ENCODE measurements at places on chromosomes 6 and 20.

GRCh38 chr6:40510442-40510841 lies 76.7 kb downstream of the LRFN2 start:
- DNase-seq: no peak

GRCh38 chr20:10653599-10654249 lies 20.1 kb downstream of the JAG1 start:
- peak; percentile 92 for DNase-seq

GRCh38 chr6:66605011-66605410 lies 898.0 kb upstream of the EYS start:
- DNase-seq: peak; percentile 74

- DNase-seq: peak; percentile 68
Observed at GRCh38 chr6:128899341-128900050, 16.6 kb downstream of the LAMA2 start.

- no peak for DNase-seq
Observed at GRCh38 chr6:130216620-130217019, 6.1 kb downstream of the SAMD3 start.

DNA sequence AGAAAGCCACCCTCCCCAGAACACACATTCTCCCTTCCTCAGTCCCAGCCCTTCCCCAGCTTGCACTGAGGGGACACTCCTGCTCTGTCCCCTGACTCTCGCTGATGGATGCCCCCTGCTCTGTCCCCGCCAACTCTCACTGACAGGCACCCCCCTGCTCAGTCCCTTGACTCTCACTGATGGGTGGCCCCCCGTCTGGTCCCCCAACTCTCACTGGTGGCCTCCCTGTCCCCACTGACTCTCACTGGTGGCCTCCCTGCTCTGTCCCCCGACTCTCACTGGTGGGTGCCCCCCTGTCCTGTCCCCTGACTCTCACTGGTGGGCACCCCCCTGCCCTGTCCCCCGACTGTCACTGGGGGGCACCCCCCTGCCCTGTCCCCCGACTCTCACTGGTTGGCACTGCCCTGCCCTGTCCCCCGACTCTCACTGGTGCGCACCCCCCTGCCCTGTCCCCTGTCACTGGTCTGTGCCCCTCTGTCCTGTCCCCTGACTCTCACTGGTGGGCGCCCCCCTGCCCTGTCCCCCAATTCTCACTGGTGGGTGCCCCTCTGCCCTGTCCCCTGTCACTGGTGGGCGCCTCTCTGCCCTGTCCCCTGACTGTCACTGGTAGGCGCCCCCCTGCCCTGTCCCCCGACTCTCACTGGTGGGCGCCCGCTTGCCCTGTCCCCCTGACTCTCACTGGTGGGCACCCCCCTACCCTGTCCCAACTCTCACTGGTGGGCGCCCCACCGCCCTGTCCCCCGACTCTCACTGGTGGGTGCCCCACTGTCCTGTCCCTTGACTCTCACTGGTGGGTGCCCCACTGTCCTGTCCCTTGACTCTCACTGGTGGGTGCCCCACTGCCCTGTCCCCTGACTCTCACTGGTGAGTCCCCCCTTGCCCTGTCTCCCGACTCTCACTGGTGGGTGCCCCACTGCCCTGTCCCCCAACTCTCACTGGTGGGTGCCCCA lies 60.9 kb downstream of the GINS1 start:
- no peak for DNase-seq

DNA sequence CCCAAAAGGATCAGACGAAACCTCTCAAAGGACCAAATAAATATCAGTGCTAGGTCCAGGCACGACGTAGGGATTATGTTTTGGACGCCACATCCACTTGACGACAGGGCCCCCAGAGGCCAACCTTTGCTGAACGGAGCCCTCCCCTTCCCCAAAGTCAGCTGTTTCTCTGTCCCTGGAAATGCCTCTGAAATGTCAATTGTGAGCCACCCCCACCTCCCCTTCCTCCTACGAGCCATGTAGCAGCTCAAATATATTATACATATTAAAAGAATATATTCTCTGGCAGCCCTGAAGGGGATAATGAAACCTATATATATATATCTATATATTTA lies 39.6 kb upstream of the BLCAP start:
- no peak for DNase-seq

- DNase-seq: no peak
Observed at GRCh38 chr20:45173522-45173921, 1.2 kb upstream of the PI3 start.

DNA sequence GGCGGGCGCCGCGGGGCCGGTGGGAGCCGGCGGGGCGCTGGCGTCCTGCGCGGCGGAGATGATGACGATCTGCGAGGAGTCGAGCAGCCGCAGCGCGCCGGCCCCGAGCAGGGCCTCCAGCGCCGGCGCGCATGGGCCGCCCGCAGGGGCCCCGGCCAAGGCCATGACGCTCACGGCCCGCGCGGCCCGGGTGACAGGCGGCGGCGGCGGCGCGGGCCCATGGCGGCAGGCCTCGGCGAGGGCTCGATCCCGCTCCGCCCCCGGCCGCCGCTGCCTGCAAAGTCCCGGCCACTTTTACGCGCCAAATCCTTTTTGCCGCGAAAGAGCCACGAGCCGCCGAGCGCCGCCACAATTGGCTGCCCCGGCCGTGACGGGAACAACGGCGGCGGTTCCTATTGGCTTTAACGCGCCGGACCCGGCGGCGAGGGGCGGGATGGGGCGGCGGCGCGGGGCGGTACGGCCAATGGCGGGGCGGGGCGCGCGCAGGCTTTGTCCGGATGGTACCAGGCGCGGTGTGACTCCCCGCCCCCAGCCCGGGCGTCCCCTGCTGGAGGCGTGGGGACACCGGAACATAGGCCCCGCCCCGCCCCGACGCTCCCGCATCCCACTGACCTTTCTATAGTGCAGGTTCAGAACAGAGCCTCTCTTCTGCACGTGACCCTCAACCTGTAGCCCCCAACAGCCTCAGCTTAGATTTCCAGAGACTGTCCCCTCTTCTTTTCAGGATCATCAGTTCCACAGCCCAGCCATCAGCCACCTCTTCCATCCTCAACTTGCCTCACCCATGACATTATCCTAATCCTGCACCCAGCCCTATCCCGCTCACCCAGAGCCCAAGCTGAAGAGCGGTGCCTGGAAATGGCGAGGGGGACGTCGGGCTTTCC lies at the start of gene E2F1:
E2F1 (minus strand) TSS at position 286 of the 884 bp plus-strand sequence; CDS start at position 165, 121 bp downstream.
- DNase-seq: peak; percentile 95

DNA sequence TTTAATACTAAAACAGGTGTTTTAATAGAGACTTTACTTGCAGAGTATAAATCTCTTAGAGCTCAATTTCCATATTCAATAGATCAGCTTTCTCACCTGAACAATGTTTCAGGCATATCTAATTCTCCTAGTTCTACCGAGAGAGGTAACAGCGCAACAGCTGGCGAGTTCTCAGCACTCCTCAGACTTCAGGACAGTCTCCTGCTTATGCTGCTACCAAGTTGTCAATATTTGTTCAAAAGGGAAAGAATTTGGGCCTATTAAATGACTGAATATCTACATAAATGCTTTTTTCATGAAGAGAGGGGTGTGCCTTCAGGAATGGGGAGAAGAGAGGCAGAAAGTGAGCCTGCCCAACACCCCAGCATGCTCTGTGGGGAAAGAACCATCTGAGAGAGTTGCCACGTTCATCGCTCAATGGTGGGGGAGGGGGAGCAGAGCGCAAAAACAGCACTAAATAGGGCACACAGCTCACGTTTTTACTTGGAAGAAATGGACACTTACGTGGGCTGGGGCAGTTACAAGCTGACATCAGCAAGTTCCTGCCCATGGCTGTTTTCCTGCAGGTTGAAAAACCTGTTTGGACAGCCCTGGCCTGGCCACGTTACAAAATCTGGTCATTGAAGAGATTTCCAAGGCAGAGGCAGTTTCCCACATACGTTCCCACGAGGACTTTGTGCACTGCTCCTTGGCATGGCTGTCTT lies 38.0 kb downstream of the EZR start:
- DNase-seq: no peak

GRCh38 chr20:20362774-20363433 lies 5.0 kb upstream of the INSM1 start:
- DNase-seq: no peak

- DNase-seq: peak; percentile 75
Observed at GRCh38 chr20:47663354-47664067, 121.8 kb downstream of the SULF2 start.

- DNase-seq: peak; percentile 72
Observed at GRCh38 chr6:139291813-139292619, at the start of gene TXLNB. TXLNB (minus strand) TSS chr6:139291998; CDS start chr6:139288899, 3,099 bp downstream.

DNA sequence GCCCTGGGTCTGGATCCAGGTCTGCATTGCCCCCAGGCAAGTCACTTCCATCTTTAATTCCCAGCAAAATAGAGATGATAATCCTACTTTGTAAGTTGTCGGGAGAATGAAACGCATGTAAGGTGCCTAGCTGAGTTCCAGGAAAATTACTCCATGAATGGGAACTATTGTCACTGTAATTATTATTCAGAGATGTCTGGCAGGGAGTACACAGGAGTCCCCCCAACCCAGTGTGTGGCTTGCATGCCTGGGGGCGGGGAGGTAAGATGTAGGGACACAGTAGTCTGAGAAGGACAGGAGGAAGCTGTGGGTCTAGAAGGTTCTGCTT lies 85.4 kb downstream of the CD40 start:
- DNase-seq: no peak

DNA sequence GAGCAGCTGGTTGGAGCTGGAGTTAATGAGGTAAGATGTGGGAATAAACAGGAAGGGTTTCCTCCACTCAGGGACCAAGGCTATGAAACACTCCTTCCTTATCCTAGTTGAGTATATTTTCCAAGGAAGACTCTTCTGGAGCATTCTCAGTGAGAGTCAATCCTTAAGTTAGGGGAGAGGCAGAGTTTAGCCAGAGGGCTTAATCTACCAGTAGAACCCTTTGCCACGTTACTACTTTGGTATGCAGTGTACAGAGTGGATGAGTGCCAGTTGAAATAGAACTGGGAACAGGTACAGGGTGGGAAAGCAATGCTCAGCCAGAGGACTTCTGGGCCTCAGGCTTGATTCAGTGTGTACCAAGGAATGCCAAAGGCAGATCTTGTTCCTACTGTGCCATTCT lies 114.3 kb downstream of the UBE3D start:
- DNase-seq: no peak

GRCh38 chr20:25539742-25540672 lies 45.3 kb downstream of the NINL start:
- peak; percentile 26 for DNase-seq

GRCh38 chr6:146901940-146902816 lies 302.0 kb upstream of the STXBP5 start:
- DNase-seq: no peak

DNA sequence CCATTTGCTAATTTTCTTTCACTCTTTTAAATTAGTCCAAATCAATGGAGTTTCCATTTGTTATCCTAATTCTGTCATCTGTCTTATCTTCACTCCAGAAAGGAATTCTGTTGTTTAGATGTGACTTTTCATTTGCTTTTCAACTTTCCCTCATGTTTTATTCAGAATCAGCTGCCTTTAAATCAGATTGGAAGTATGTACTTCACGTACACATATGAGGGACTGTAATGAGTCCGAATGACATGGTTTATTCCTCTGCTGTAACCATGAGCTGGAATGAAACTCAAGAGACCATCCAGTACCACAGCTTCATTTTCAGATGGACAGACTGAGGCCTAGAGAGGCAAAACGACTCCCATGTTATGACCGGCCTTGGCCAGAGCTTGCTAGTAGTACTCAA lies 302.3 kb downstream of the KIF16B start:
- DNase-seq: no peak

DNA sequence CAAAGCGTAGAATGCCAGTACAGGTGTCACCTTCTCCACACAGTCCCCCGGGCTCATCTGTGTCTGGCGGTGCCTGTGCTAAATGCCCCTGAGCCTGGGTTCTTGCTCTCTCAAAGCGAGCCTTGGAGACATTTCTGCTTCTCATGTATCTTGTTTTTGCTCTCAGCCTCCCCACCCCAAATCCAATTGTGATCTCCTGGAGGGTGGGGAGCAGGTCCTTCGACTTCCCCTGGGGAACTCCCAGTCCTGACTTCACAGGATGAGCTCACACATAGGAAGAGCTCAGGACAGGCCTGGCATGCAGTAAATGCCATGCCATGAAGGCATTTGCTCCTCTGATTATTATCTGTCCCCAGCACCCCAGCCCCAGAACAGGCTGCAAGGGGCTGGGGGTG lies 58.1 kb downstream of the NOL4L start:
- DNase-seq: no peak

- DNase-seq: peak; percentile 3
Observed at GRCh38 chr6:92989656-92990055, 429.7 kb downstream of the EPHA7 start.

GRCh38 chr6:63543982-63544381 lies 28.3 kb upstream of the LOC128125822 start:
- DNase-seq: peak; percentile 37

GRCh38 chr20:50909413-50909812 lies 21.8 kb downstream of the ADNP start:
- DNase-seq: no peak

GRCh38 chr6:43934183-43934802 lies 164.3 kb downstream of the VEGFA start:
- DNase-seq: no peak

GRCh38 chr20:13105039-13105438 lies 96.3 kb downstream of the SPTLC3 start:
- DNase-seq: no peak

GRCh38 chr6:69265706-69266105 lies 531.1 kb downstream of the LMBRD1 start:
- DNase-seq: peak; percentile 1

Data from fibroblast of skin of right biceps (primary cell).